ENCODE measurements at places on chromosomes 6 and 20.

DNA sequence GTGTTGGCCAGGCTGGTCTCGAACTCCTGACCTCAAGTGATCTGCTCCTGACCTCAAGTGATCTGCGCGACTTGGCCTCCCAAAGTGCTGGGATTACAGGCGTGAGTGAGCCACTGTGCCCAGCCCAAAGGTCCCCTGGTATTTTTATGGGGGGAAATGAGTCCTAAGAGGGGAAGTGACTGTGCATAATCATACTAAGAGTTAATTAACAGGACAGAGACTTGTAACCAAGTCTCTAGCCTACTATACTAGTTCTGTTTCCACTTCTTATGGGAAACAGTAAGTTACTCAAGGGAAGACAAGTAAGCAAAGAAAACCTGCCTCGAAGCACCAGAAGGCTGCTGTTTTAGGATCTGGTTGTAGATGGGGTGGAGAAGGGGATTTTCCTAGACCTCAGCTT, 27.9 kb downstream of the TCF15 start:
- DNase-seq, result no peak

GRCh38 chr6:152391179-152391880, 245.8 kb downstream of the SYNE1 start:
- DNase-seq, result no peak

GRCh38 chr6:69816026-69816425, 19.2 kb upstream of the LMBRD1 start:
- DNase-seq, result no peak

GRCh38 chr6:43942011-43942442, 172.0 kb downstream of the VEGFA start:
- no peak for DNase-seq

GRCh38 chr6:31702405-31702818, 712 bp downstream of the ABHD16A start:
- no peak for DNase-seq

- no peak for DNase-seq
These were observed 1108.2 kb upstream of the GJE1 start for GRCh38 chr6:141024526-141024925.

GRCh38 chr6:109515781-109516409, 32.9 kb upstream of the ZBTB24 start:
- no peak for DNase-seq
